ENCODE measurements at places on chromosomes 13 and 19.

DNA sequence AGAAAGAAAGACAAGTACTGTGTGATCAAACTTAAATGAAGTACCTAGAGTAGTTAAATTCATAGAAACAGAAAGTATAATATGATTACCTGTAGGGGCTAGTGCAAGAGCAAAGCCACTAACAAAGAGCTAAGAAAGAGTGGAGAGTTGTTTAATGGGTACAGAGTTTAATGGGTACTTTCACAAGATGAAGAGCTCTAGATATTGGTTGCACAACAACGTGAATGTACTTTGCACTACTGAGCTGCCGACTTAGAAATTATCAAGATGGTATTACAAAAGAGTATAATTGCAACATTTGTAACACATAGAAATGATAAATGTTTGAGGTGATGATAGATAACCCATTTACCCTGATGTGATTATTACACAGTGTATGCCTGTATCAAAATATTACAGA is 140.3 kb upstream of the GPC6 start:
- DNase-seq: no peak

GRCh38 chr13:89695343-89696257 is 1651.9 kb upstream of the MIR17HG start:
- DNase-seq: no peak

- no peak for DNase-seq
Observed at GRCh38 chr19:16043156-16043757, 33.0 kb upstream of the TPM4 start.

DNA sequence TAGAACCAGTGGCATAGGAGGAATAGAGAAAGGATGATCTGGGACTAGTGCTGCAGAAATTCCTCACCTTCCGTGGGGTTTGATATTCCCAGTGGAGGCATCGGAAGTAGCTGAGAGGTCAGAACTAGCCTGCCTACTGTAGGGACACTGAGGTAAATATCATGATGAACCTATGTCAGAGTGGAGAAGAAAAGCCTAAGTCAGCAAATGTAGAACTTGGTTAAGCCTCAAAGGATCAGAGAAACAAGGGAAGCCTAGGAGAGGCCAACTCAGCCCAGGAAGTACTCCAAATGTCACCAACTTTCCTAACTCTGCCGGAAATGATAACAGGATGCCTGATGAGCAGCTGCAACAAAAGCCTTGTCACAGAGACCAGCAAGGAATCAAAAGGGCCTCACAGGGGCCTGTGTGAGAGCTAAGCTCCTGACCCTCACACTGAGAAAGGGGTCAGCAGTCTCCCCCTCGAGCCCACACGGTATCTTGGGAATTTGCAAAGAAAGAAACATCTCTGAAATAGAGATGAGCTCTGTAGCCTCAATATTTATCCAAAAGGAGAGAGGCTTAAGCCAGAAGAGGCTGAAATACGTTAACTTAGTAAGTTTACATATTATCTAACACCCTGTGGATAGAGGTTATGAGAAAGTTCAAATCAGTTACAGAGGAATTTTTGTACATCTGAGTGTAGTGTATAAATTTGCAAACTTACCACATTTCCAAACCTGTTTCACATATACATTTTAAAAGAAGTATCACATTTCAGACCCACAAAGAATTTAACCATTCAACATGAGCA is 1064.3 kb downstream of the DIAPH3 start:
- no peak for DNase-seq

GRCh38 chr13:45191874-45192273 is 9.0 kb downstream of the KCTD4 start:
- DNase-seq: no peak
